Lower lobe of right lung (tissue), 2 donors: ENCODE measurements at places on chromosomes 7 and 10.

- peak; percentile 10 for DNase-seq
Measured at GRCh38 chr10:132293813-132294520, 13.8 kb downstream of the STK32C start.

DNA sequence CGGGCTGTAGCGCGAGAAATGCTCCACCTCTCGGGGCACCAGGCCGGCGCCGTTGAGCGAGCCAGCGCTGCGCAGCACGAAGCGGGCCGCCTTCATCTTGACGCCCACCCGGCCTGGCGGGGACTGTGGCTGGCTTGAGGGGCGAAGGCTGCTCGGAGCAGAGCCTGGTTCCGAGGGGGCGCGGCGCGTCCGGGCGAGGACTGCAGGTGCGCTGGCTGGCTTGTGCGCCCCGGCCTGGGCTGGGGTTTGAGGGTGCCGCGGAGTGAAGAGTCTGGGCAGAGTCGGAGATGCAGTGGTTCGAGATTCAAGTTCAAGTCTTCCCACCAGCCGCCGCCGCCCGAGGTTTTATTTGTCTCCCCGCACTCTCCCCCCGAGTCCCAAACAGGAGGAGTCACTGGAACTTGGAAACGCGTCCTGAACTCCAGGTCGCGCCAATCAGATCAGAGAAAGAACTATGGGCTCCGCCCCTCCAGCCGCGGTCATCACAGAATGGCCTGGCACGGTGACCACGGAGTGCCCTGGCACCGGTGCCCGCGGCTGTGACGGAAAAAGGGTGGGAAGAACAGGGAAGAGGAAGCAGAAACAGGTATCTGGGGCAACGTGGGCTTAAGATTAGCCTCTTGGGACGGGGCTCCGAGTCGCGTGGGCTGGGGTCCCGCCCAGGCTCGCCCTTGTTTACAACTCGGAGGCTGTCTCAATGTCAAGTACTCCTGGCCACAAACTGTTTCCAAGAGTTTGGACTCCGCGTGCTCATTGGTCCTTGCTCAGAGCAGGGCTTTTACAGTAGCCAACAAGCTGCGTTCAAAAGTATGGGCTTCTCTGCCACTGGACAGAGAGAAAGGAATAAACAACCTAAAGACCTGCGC, at the start of gene PDK4:
PDK4 (minus strand) TSS at position 319 of the 866 bp plus-strand sequence; CDS start at position 96, 223 bp downstream.
- peak; percentile 96 for DNase-seq

- DNase-seq, result no peak
Measured at GRCh38 chr7:104207348-104207730, 474 bp downstream of the ORC5 start.

GRCh38 chr10:27724287-27724686, 21.3 kb downstream of the MKX start:
- DNase-seq, result no peak

DNA sequence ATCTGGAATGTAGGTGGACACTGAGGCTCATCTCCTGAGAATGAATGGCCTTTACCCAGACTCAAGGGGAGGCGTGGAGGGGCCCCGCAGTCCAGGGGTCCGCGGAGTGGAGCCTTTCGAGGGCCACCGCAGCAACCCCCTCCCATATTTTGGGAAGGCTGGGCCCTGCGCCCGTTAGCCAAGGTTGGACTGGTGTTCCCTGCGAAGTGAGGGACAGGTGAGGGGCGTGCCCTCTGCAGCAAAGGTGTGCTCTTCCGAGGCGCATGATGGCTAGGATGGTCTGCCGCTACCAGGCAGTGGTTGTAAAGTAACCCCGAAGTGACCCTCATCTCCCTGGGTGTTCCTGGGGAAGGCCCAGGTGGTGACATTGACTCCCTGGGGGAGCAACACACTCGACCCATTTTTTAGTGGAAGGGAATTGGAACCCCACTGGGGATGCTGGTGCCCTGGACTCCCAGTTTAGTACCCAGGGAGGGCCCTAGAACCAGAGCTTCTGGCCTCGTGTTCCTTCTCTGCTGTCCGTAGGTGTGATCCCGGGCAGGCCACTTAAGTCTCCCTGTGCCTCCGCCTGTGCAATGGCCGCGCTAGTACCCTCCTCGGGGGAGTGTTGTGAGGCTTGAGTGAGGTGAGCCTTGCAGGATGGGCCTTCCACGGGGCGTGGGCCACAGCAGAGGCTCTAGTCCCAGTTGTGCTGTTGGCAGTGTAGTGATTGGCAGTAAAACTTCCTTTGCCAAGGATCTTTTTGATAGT, 779 bp downstream of the FAM241B start:
- no peak for DNase-seq

- no peak for DNase-seq
Measured at GRCh38 chr7:20241194-20241910, 24.2 kb upstream of the MACC1 start.

GRCh38 chr10:125034675-125035074, 92.8 kb downstream of the ZRANB1 start:
- peak; percentile 35 for DNase-seq

- DNase-seq, result peak; percentile 35
Measured at GRCh38 chr10:43249962-43250614, 16.8 kb downstream of the RASGEF1A start.

GRCh38 chr10:77188000-77188395, 449.6 kb downstream of the KCNMA1 start:
- DNase-seq, result no peak

DNA sequence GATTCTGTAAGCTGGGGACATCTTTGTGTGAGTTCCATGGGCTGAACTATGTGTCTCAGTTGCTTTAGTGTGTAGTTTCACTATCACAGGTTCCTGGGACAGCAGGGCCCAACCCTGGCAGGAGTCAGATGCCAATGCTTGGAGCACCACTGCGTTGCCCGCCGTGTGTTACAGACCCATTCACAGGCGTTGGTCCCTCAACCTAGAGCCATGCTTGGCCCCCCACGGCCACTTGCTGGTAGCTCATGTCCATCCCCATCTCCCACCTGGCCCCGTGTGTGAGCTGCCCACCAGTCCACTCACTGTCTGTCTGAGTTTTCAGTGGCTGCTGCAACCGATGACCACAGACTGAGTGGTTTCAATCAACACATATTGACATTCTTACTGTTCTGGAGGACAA, 546.9 kb downstream of the TCERG1L start:
- DNase-seq, result no peak

GRCh38 chr10:81136261-81136660, 598.6 kb downstream of the SH2D4B start:
- DNase-seq, result no peak

- DNase-seq, result no peak
Measured at GRCh38 chr7:51965454-51965853, 648.8 kb upstream of the COBL start.

DNA sequence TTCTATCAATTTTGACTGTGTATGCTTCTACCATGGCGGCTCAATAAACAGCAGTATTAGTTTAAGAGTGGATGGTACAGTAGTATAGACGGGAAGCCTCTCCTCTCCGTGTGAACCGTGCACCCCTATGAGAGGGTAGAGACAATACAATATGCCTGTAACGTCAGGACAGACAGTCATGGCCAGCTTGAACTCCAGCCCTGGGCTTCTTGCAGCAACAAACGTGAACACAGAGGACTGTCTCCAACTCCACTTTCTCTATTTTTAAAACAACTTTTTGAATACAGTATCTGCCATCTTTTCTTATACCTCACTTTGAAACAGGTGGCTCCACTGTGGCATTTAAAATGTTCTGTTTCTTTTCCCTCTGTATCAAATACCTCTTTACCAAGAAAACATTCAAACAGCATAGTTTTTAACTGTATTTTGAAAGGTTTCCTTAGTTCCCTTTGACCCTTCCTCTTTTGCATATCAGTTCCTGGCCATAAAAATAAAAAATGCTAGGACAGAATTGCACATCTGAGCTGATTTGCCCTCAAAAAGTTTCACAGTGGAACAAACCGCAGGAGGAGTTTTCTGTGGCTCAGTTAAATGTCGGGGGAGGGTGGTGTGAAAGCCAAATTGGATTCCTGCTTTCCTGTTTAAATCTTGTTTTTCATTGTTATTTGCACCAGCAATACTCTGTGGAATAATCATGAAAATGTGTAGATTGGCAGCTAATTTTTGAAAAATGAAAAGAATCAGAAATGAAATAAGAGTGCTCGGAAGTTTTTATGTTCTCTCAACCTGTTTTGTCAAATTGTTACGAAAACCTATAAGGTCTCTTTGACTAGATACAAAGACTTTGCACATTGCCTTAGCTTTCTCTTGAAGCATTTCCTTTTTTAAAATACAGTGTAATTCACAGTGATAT, 8.0 kb downstream of the IKZF1 start:
- no peak for DNase-seq

DNA sequence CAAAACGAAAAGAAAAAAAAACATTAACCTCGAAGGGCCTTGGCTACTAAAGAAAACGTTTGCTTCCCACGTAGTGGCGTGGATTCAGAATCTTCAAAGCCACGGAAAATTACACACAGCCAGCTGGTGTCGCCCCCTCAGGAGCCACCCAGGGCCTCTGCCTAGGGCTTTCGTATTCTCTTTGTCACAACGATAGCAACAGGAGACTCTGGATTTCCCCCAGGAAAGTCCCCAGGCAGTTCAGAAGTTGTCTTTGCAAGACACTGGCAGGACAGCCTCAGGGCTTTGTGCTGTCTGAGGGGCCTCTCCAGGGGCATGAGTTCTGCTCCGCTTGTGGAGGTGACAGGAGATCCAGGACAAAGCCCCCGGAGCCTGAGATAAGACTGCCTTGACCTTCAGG, 150.2 kb upstream of the INSYN2A start:
- DNase-seq, result no peak

- DNase-seq, result no peak
Measured at GRCh38 chr10:35574924-35575352, 30.2 kb upstream of the GJD4 start.

DNA sequence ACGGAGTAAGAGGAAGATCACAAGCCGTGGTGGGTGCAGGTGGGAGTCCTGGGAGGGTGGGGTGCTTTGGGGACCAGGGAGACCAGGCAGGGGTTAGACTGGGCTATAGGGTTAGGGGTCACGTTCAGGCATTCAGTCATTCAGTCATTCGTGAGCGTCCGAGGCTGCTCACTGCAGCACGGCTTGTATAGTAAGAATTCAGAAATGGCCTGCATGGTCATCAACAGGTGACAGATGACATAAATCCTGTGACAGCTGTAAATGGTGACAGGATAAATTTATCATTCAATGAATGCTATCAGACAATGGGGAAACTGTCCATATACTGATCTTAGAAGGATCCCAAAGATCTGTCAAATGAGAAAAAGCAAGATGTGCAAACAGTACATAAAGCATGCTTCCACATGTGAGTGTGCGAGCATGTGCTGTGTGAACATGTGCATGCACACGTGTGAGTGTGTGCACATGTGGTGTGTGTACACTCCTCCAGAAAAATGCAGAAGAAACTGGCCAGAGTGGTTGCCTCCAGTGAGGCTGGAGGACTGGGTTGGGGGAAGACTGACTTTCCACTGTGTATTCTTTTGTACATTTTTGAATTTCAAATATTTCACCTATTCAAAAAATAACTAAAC, 32.0 kb upstream of the SMARCD3 start:
- DNase-seq, result no peak

DNA sequence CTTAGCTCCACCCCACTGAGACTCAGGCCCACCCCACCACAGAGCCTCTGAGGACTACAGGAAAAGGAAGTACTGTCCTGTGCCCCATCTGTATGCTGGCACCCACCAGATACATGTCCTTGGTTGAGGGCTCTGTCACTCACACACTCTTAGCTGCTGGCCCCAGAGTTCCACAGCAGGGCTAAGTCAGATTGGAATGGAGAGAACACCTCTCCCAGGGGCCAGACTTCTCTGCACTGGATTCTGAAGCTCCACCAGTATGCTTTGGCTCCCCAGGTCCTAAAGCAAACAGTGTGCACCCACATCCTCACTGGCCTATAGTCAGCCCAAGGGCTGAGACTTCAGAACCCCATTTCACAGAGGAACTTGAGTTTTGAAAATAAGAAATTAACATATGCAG, 103.2 kb upstream of the PPP2R2D start:
- no peak for DNase-seq

GRCh38 chr10:109819807-109820206, 103.5 kb downstream of the XPNPEP1 start:
- DNase-seq, result no peak

- no peak for DNase-seq
Measured at GRCh38 chr10:49837685-49838084, 75.6 kb upstream of the OGDHL start.

DNA sequence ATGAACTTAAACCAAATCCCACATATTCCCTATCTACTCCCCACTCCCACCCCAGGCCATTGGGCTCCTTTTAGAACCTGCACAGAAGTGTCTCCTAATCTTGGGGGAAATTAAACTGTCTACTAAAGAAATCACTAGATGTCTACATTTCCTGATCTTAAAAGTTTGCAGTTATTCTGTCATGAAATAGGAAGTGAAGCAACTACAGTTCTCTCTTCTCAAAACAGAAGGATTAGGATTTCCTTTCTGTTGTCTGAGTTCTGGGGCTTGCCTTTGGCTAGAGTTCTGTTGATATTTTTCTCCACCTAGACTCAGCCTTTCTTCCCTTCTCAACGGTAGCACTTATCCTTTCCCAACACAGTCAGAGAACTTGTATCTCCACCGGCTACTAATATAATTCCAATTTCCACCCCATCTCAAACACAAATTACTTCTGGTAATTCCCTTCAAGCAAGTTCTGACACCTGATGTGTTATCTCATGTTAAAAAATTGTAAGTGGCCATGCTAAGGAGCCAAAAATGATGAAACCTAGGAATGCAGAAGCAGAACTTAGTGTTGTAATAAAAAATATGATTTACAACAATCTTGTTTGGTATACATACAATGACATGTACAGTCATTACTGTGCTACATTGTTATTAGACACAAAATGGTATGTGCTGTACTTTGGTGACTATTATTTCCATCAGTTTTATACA, 12.1 kb downstream of the OR9A4 start:
- DNase-seq, result no peak

DNA sequence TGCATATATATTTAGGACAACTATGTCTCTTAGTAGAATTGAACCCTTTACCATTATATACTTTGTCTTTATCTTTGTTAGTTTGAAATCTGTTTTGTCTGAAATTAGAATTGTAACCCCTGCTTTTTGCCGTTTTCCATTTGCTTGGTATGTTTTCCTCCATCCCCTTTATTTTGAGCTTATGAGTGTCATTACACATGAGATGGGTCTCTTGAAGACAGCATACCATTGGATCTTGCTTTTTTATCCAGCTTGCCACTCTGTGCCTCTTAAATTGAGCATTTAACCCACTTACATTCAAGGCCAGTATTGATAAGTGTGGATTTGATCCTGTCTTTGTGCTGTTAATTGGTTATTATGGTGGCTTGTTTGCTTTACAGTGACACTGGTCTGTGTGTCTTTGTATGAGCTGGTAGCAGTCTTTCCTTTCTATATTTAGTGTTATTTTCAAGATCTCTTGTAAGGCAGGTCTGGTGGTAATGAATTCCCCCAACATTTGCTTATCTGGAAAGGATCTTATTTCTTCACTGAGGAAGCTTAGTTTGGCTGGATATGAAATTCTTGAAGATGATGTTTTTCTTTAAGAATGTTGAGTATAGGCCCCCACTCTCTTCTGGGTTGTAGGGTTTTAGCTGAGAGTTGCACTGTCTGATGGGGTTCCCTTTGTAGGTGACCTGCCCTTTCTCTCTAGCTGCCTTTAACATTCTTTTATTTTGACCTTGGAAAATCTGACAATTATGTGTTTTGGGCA, 149.5 kb downstream of the AHR start:
- DNase-seq, result no peak
